ENCODE measurements at places on chromosomes 2 and 18.

DNA sequence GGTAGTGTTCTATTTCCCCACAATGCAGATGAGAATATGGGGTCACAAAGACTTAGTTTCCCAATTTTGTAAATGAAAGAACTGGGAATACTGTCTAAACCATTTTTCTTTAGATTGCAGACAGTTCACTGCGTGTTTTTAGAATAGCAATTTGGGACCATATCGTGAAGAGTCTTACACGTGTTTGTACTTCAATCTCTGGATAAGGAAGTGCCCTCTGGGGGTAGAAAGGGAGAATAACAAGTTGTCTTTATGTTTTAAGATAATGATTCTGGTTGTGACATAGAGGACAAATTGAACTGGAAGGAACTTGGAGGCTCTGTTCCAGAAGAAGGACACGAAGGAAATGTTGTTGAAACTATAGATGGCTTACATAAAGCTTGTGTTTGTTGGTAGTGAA is 457.7 kb downstream of the CBLN2 start:
- DNase-seq, result no peak

- no peak for DNase-seq
These were observed 165.5 kb downstream of the L3MBTL4 start for GRCh38 chr18:6249170-6249569.

DNA sequence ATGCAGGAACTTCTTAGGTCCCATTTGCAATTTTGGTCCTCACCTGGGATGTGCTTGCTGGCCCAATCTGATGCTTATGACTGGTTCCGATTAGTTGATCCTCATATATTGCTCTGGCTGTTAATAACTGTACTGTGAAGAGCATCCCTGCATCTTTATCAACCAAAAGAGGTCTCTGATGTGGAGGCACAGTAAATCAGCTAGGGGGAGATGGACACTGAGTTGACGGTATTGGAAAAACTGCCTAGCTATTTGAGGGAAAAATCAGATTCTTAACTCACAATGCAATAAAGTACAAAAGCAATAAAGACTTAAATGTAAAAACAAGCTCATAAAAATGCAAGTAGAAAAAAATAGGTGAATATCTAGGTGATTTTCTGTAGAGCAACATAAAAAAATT is 188.0 kb upstream of the TCF4 start:
- no peak for DNase-seq

GRCh38 chr18:40272630-40273231 is 1682.3 kb upstream of the PIK3C3 start:
- DNase-seq, result no peak
